ENCODE measurements at places on chromosomes 13 and 19.
A peak's percentile ranks its signal among the peaks of the same experiment; 100 is the strongest.

DNA sequence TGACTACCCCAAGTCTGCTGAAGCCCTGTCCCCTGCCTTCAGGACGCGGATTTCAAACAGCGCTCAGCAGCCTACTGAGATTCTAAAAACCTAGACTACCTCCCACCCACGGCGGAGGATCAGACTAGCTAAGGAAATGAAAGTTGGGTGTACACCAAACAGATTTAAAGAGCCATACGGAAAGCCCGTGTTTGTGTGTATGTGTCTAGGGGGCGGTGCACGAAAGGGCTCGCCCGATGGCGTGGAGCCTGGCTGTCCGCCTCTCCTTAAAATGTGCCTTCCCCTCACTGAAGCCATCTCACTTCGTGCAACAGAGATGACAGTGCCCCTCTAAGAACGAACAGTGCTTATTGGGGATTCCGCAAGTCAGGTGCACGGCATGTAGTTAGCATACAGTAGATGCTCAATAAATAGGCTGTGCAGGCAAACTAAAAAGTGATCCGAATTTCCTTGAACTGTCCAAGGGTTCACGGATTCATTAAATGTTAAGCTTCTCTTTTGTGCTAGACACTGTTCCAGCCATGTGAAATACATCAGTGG, 639 bp downstream of the LENG1 start:
- no peak for ATAC-seq

DNA sequence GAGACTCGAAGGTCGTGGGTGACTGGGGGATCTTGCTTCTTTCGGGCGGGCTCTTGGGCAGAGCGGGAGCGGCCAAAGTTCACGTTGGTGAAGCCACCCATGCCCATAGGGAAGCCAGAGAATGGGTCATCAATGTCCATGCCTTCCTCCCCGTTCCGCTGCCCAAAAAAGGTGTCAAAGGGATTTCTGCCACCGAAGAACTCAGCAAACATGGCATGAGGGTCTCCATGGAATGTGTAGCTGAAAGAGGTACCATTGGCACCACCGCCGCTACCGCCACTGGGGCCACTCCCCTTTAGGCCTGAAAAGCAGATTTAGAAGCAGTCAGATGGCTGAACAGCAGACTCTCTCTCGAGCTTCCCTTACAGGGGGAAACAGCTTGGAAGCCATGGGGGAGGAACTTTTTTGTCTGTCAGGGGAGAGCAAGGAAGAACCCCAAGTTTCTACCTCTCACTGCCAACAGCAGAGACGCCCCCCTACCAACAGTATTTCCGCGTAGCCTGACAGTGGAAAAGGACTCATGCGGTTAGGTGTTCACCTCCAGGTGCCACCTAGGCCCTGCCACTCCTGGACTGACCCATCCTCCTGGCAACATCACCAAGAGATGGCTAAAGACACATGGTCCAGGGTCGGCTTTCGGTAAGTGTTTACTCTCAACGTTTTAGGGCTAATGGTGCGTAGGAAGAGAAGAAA, 1.3 kb downstream of the DNAJB1 start:
- ATAC-seq: no peak

- ATAC-seq: no peak
Observed at GRCh38 chr19:12723381-12723640, 421 bp downstream of the TNPO2 start.

DNA sequence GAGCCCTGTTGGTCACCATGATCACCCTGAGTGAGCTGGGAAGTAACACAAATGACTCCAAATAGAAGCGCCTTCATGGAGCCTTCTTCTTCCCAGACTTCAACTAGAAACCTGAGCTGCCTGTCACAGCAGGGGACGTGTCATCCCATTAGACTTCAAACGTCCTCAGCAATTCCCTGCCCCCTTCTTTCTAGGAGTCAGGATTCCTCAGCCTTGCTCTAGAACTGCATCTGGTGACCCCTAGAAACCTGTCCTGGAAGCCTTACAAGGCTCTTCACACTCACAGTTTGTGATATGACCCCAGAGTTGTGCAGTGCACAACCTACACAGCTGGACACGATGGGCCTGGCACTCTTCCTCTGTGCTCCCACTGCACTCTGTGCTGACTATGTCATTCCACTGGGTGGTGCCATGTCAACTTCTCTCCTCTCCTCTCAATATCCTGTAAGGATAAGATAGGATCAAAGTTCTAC, 23.6 kb upstream of the TTYH1 start:
- ATAC-seq: no peak

DNA sequence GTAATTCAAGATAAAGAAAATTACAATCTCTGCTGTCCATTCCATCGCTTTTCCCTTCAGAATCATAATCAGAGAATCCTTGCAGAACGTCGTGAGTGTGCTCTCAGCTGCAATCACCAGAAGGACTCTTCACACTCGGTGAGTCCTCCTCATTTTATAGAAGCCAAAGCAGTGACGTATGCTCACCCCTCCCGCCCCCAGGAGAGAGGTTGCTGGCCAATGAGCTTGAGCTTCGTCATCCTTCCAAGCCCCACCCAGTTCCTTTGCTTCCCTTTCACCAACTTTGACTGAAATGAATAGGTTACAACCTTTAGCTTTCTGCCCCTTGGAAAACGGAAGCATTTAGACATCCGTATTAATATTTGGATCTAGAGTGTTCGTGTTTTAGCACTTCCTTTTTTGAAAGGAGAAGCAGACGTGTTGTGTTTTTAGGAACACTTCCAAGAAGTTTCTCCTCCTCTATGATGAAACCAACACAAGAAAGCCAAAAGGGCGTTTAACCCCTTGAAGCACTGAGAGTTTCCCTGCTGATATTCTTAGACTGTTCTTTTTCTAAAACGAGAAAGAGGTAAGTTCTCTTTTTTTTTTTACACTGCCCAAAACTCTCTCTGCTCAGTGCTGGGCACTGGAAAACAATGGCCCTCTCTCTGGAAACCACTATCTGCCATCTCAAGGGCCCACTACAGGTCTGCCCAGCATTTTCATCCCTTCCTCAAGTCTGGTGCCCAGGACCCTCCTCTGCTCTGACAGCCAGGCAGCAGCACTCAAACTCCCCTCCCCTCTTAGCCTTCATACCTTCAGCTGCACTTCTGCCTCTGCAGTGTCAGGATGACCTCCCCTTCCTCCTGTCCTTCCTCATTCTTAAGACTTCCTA, 44.3 kb upstream of the CEACAM21 start:
- ATAC-seq: peak; percentile 91

Data from gastroesophageal sphincter (tissue), 4 donors.